ENCODE measurements at places on chromosomes 1 and 21.

- DNase-seq, result no peak
These were observed 43.9 kb upstream of the SAMSN1 start for GRCh38 chr21:14589855-14590563.

DNA sequence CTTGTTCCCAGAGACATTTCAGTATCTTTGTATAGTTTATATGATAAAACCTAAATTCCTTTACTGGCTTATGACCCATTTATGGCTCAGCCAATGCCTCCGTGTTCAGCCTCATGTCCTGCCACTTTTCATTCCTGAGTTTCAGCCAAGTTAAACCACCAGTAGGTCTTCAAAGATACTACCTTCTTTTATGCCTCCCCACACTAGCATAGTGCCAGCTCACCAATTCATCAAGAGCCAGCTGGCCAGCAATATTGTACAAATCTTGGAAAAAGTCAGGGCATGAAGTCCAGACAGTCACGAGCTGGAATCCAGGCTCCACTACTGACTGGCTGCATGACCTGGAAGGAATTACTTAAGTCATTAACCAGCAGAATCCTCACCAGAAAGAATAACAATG is 446.0 kb downstream of the GPATCH2 start:
- no peak for DNase-seq

DNA sequence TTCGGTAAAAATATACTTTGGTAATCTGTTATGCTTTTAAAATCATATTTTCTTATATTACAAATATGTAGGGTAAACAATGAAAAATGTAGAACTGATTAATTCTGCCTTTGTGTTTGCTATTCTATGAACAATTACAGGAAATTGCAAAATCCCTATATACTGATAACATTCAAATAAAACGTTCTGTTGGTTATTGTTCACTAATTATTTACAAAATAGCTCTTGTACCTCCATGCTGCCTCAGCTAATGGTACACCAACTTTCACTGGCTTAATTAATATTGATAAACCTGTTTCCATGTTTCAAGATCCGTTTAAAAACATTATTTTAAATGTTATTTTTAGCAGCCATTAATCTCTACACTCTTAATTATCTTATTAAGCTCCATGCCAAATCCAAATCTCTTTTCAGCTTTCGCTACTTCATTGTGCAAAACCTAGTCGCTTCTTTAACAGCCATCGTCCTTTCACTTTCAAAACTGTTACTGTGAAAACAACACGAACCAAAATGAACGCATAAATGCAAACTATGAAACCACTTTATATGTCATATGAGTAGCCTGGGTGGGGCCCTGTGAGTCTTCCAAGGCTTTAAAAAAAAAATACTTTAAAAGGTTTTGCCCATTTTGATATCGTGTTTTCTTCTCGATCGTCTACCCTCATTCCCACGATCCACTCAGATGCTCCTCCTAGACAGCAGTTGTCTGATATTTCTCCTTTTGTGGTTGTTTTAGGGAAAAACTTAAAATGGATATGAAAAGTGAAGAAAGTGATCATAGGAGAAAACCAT is 807.1 kb downstream of the USP25 start:
- DNase-seq, result no peak

DNA sequence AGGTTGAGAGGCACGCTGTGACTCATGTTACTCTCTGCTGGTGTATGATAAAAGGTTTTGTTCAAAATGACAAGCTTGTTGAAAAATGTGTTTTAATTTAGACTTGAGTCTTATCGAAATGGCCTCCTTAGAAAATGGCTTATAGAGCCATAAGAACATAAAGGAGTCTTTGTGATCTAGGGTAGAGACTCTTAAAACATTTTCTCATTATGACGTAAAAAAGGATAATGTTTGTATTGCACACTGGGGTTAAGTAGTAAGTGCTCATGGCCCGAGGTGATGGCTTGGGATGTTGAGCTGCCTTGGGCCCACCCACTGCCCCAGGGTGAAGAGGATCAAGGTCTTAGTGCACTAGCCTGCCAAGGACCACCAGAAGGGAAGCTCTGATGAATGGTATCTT is 117.4 kb downstream of the DISC1 start:
- no peak for DNase-seq

- no peak for DNase-seq
These were observed 115.0 kb downstream of the TGFB2 start for GRCh38 chr1:218459878-218460711.

DNA sequence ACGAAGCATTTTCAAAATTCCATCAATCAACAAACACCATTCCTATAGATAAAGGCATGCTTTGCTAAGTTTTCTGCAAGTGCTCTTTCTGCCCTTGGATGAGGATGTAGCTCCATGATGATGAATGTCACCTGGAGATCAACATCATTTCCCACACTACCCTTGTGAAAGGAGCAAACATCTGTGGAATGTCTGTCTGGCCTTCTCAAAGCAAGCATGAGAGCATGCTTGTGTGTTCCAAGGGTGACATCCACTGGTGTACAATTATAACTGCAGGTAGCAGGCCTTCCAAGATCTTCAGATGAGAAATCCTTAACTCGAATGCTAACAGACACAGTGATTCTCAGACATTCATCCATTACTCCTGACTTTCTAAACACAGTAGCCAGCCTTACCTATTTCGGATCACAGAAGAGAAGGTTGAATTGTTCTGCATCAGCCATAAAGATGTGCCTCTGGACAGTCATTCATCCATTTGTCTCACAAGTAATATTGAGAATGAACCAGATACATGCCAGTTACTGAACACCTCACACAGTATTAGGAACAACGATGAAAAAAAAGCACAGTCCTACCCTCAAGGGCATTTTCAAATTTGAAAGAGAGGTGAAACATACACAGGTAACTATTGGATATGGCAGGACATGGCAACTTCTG is 162.4 kb downstream of the TPR start:
- DNase-seq, result no peak

DNA sequence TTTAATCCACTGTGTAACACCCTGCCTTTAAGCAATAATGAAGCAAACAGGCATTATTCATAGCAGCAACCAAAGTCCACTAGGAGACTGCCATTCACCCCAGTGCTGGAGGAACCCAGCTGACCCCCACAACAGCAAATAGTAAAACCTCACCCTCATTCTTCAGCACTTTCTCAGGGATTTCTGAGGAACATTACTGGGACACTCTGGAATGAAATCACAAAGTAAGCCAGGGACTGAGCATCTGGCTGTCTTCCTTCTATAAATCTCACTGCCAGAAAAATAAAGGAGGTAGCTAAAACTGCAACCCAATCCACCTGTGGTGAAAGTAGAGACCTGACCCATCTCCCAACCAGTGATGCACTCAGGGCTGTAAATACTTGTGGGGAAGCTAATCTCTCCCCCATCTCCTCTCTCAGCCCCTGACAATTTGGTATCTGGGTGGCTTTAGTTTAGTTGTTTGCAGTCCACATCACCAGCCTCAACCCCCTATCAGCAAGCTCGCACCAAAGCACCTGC is 47.1 kb downstream of the COL6A1 start:
- DNase-seq, result no peak

DNA sequence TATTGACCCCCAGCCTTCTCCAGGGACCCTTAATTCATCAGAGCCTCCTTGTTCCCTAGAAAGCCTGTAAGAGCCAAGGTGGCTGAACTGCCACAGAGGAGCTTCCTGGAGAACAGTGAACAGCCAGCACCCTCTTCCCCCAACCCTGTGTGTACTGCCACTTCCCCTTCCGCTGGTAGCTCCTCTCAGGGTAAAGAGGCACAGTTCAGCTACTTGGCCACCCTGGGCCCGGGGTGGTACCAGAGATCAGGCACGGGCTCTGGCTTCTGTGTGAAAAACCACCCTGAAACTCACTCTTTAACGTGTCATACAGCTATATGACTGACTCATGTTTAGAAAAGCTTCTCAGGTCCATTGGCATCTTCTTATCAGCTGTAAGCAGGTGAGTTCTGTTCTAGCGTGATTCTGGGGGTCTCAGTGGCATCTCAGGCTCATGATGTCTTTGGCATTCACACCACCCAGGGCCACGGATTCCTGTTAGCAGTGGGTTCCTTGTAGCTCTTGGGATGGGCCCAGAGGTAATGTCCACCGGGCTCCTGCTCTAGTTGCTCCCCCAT is 22.4 kb downstream of the ARMH1 start:
- DNase-seq, result peak; percentile 43

DNA sequence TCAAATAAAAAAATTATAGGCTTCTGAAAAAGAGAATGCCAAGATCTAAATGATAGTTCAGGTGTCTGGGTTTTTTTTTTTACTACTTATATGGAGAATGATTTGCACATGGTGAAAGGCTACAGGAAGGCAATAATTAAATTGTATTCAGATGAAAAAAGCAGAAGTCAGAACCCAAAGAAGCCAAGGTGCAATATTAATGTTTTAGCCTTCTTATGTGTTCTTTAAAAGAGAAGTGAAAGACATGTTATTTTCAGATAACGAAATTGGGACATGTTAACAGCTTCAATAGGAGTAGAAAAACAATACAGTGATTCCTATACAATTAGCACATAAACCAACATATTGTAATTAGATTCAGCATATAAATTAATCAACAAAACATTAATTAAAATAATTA is 452.9 kb upstream of the PRMT6 start:
- DNase-seq, result no peak

- no peak for DNase-seq
These were observed 8.6 kb upstream of the C1orf159 start for GRCh38 chr1:1124508-1124785.

DNA sequence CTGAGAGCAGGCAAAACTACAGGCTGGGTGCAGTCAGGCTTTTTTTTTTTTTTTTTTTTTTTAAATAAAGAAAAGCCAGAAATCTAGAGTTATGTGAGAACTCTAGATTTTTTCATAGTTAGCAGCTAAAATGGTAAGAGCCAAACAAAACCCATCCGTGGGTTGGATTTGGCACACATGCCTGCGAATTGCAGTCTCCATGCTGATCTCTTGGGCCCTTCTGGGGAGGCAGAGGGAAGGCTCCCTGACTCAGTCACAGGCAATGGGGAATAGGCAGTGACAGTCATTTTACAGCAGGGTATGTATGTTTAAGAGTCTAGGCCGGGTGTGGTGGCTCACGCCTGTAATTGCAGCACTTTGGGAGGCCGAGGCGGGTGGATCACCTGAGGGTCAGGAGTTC is 2.6 kb downstream of the TXLNA start:
- DNase-seq, result no peak

GRCh38 chr1:99784143-99784542 is 17.7 kb upstream of the FRRS1 start:
- no peak for DNase-seq

DNA sequence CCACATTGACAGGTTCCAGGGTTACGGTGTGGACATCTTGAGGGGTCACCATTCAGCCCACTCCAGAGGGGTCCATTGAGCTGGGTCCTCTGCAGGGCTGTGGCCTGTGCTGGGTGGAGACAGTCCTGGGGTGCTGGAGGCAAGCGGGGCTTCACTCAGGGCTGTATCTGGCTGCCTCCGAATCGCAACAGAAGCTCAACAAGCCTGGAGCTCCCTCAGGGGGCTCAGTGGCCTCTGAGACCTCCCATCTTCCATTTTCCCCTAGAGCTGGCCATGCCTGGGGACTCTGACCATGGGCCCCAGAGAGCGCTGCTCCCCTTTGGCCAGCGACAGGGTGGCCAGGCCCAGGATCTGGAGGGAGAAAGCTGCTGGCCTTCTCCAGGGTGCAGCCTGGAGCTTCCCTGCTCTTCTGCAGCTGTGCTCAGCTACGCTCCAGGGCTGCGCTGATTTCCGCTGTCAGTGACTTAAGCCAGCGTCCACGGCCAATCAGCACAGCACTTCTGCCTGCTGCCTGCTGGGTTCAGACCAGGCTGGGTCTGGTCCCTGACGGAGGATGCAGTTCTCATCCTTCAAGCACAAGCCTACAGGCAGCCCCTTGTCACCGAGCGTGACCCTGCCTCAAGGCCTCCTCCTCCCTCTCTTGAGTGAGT is 45.0 kb upstream of the ADARB1 start:
- no peak for DNase-seq

- DNase-seq, result no peak
These were observed 16.6 kb downstream of the SAMD11 start for GRCh38 chr1:940107-941014.

DNA sequence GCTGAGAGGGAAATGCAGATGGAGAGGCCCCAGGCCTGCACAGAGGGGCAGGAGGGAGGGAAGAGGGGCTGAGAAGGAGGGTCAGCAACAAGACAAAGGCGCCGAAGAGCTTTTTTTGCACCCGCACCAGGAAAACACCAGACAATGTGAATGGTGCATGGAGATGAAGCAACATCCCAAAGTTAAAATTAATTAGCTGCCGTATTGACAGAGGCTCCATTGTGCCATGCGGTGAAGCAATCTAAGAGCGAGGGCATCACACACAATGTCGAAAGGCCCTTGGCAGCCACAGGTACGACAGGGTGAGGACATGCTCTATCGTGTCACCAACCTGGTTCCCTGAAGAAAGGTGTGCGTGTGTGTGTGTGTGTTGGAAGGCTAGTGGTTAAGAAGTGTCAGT is 41.2 kb downstream of the SSBP3 start:
- no peak for DNase-seq

GRCh38 chr1:17614586-17614985 is 75.1 kb downstream of the ARHGEF10L start:
- DNase-seq, result no peak

DNA sequence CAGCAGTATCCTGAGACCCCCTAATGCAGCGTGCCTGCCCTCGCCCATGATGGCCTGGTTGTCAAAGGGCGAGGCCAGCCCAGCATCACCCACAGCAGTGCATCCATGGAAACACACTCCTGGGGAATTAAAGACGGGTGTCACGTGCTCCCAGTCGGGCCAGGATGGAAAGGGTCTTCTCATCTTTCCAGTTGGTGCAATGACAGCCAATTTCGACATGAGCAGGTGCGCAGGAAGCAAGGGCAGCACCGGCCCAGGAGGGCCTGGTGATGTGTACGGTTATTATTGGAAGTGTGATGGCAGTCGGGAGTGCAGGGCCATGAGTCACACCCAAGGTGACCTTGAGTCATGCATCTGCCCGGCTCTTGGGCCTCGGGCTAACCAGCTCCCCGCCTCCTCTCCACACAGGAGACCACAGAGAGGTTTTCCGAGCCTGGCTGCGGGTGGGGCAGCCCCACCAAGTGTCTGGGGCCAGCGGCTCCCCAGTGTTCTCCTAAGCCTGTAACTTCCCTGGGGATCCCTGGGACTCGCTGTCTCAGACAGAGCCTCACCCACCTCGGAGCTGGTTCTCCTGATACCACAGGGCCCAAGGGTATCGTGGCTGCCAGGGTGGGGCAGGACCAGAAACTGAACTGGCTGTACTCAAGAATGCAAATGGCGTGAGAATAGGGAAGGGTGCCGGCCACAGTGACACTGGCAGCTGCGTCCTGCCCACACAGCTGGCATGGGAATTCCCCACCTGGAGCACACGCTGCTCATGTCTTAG is 119.8 kb downstream of the SIK1 start:
- DNase-seq, result peak; percentile 22

DNA sequence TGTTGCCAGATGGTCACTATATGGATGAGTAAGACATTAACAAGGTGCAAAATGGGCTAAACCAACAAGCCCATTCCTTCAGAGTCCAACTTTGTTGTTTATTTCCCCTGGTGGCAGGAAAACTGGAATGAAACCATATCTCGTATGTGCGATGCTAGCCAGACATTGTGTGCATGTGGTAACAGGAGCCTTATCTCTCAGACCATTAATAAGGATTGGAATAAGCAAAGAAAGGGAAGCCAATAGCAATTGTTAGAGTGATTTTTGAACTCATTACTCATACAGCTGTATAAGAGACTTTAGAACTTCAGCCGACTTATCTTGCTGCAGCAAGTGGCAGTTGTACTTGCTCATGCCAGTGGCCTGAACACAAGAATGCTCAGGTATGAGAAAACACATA is 30.0 kb upstream of the HMCN1 start:
- no peak for DNase-seq
